Choroid plexus epithelial cell (primary cell): ENCODE measurements at places on chromosomes 5 and 9.

- no peak for DNase-seq
These were observed 104.6 kb downstream of the MSX2 start for GRCh38 chr5:174828804-174829510.

- no peak for DNase-seq
These were observed 14.9 kb upstream of the DAB2 start for GRCh38 chr5:39439582-39440162.

GRCh38 chr9:92558612-92559374 lies 23.0 kb upstream of the ECM2 start:
- DNase-seq: no peak

DNA sequence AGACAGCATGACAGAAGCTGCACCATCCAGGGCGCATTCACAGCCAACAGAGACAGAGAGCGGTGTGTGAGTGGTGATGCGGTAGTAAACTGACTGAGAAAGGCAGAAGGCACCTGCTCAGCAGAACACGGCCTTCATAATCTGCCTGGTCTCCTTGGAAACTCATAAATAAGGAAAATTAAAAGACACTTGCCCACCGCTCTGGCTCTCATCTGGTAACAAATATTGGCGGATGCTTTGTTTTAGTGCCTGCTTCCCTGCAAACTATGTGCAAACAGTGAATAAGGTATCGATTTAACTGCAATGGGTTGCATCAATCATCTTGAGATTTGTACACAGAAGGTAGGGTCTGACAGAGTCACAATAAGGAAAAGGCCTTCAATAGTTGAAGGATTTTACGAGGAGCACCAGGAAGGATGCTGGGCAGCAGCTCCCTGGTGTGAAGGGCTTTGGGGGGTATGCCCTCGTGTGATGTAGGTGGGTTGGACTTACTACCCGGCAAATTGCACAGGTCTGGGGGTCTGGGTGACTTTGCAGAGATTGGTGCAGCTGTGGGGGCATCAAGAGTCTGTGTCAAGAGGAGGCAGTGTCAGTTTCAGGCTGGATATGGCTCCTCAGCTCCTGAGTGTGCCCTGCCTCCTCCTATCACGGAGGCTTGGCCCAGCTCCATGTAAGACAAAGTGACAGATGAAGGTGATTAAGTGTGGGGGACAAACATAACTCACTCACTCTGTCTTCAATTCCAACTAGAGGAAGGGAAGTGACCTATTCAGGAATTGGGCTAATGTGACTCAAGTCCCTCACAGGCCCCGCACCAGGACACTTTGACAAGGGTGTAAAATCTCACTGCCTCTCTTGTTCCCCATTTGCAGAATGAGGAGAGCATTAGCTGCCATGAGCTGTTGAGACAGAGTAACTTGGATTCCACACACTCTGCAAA lies 166.7 kb downstream of the ICE1 start:
- no peak for DNase-seq

- no peak for DNase-seq
These were observed 446.1 kb downstream of the ANXA1 start for GRCh38 chr9:73597771-73598170.

- DNase-seq: no peak
These were observed 460.8 kb downstream of the DMAC1 start for GRCh38 chr9:7338586-7339281.
